ENCODE measurements at places on chromosomes 2 and 18.
A peak's percentile ranks its signal among the peaks of the same experiment; 100 is the strongest.

GRCh38 chr18:80143881-80144280, 34.8 kb downstream of the ADNP2 start:
- DNase-seq = no peak

DNA sequence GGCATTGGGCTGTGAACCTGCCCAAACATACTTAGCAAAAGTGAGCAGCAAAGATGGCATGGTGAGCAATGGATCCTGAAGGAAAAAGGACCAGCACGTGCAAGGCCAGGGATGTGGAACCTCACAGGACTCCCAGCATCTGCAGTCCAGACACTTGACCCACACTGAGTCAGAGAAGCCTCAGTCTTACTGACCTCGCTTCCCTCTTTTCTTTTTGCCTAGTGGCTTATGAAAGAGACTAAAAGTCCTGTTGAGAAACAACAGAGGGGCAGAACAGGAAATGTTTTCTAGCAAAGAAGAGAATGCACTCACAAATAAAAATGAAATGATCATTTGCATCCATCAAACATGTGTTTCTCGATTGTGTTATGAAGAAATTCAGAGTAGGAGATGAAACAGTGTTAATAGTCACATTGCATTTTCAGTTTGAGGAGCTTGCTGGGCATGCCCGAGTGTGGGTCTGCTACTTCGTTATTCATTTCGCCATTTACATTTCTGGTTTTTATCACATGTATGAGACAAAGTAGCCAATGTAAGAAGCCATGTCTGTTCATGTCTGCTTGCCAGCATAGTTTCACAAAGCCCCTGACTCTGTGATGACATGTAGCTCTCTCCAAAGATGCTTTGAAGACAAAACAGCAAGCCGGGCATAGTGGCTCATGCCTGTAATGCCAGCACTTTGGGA, 118.4 kb downstream of the INO80D start:
- no peak for DNase-seq

DNA sequence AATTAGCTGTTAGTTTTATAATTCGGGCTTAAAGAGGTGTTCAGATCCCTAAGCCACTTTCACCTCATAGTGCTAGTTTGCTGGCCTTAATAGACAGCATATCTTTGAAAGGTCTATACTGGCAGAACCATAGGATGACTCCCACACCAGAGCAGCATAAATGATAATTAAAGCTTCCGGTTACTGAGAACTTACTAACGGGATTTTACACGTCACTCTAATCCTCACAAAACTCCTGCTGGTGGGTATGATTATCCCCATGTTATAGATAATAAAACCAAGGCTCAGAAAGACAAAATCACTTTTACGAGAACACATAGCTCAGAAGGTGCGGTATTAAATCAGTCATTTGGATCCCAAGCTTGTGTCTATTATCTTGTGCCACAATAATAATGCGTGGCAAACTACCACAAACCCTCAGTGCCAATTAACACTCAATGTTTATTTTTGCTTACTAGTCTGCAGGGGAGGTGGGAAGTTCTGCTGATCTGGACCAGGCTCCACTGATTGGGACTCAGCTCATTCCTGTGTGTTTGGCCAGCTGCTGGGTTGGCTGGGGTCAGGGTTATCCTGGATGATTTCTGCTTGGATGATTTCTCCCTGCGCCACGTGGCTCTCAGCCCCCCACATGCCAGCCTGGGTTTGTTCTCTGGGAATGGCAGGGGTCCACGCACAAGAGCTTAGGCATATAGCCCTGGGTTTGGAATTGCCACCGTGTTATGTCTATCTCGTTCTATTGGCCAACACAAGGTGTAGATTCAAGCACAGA, 62.3 kb downstream of the TRIB2 start:
- no peak for DNase-seq

GRCh38 chr2:46461709-46462171, 17.6 kb upstream of the TMEM247 start:
- DNase-seq = no peak

DNA sequence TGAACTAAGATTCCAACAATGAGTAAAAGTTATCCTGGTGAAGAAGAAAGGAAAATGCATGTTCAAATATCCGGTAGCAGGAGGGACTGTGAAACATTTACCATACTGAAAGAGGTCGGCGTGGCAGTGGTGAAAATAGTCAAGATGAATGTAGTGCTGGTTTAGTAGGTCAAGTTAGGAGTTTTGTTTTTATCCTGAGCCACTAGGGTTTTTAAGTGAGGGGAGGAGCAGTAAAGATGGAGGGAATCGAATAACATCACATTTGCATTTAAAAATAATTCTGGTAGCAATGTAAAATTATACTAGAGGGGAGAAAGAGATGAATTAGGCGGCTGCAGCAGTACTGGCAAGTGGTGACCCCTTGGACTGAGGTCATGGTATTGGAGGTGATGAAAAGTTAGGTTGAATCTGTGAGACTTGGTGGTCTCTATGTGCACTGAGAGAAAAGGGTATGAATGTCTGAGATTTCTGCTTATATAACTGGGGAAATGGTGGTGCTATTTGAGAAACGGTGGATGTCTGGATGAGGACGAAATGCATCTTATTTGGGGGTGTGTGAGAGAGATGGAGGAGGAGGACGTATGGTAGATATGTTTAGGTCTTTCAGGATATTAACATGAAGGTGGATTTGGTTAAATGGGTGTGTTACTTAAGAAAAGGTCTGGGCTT, 5.9 kb downstream of the VAPA start:
- no peak for DNase-seq

- DNase-seq = no peak
Observed at GRCh38 chr2:64992990-64993389, 3.8 kb downstream of the SLC1A4 start.

DNA sequence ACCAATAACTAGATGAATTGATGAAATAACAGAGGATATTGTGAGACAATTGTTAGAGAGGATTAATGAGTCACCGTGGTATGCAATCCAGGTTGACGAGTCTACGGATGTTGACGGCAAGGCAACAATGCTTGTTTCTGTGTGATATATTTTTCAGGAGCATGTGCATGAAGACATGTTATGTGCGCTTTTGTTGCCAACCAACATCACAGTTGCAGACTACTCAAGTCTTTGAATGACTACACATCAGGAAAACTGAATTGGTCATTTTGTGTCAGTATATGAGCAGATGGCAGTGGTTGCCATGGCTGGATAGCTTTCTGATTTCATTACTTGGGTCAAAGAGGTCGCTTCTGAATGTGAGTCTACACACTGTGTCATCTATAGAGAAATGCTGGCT, 96.8 kb upstream of the CRACDL start:
- DNase-seq = no peak

- no peak for DNase-seq
Observed at GRCh38 chr2:187169864-187170263, 278.2 kb downstream of the CALCRL start.

- peak; percentile 57 for DNase-seq
Observed at GRCh38 chr2:11743846-11744553, 2.4 kb upstream of the LPIN1 start.

- no peak for DNase-seq
Observed at GRCh38 chr18:37502036-37502435, 63.6 kb downstream of the CELF4 start.

DNA sequence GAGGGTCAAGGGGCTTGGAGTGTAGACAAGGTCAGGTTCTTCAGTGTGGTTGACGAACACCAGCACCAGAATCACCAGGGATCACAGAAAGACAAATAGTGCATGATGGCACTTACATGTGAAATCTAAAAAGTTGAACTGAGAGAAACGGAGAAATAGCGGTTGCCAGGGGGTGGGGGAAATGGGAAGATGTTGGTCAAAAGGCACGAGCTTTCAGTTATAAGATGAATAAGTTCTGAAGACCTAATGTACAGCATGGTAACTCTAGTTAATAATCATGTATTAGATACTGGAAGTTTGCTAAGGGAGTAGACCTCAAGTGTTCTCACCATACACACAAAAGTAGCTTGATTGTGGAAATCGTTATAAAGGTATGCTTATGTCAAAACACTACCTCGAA, 43.7 kb upstream of the DARS1 start:
- DNase-seq = no peak

- DNase-seq = no peak
Observed at GRCh38 chr2:144310484-144310883, 209.4 kb downstream of the ZEB2 start.

- no peak for DNase-seq
Observed at GRCh38 chr18:36737316-36737715, 91.5 kb downstream of the TPGS2 start.

DNA sequence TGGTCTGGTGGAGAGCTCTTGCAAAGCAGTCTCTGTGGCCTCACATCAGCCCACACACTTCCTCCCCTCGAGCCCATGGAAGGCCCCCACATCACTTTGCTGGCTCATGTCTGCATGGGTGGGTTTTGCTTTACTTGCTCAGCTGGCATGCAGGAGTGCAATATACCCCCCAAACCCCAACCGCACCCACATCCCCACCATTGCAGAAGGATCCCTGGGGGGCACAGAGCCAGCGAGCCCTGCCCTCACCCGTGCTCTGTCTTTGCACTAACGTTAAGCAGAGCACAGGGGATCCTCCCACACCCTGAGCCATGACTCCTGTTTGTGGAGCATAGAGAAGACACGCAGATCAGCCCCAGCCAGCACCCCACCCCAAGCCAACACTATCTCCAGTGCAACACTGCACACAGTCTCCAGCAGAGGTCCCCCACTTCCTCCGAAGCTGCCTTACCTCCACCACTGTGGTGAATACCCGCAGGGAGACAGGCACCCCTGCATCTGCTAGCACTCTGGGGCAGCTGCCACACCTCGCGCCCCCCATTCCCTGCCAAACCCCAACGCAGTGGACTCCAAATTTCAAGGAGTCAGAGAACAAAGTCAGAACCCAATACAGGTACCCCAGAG, 177.8 kb upstream of the RGPD4 start:
- no peak for DNase-seq

GRCh38 chr2:194380011-194380410, 1277.0 kb upstream of the SLC39A10 start:
- DNase-seq = no peak

GRCh38 chr18:9918016-9918680, 4.3 kb downstream of the VAPA start:
- no peak for DNase-seq

DNA sequence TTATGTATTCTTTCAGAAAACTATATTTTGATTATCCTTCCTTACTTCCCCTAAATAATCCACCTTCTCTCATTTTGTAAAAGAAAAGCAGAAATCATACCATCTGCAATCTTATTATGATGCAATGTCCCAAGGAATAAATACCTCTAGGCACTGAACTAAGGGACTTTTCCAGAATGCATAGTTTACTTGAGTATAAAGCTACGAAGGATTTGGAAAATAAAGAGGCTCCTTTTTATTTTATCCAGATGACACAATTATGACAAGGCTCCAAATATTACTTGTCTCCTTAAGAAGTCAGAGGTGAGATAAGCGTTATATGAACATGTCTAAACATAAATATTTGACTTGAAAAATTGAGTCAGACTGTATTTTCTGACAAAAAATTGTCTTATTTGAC, 72.1 kb downstream of the COL3A1 start:
- DNase-seq = no peak

GRCh38 chr2:146532509-146533147, 1312.2 kb upstream of the ACVR2A start:
- DNase-seq = peak; percentile 3

- DNase-seq = no peak
Observed at GRCh38 chr2:53755121-53755520, 12.5 kb upstream of the CHAC2 start.

GRCh38 chr18:27005589-27005988, 140.1 kb upstream of the AQP4 start:
- peak; percentile 42 for DNase-seq

DNA sequence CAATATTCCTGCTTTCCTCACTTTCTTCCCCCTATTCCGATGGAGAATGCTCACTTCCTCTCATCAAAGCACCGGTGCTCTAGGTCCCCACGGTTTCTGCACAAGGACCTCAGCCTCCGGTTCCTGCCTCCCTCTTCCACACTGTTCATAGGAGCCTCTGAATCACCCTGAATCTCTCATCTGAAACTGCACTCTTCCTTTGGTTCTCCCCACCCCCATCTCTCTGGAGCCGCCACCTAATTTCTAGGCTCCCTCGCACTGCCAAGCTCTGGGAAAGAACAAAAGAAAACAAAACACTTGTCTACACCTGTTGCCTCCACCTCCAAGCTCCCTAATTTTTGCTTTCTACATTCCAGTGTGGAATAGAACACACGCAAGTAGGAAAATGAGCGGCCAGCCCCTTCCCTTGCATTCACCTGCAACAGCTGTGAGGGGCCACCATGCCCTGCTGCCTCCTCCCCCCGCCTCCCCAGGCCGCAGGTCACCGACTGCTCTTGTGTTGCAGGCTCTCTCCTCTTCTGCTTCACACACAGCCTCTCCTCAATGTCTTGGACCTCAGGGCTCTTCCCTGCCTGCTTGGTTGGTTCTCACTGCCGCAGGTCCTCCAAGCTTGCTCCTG, 9.6 kb downstream of the FBXO15 start:
- DNase-seq = no peak

- DNase-seq = peak; percentile 52
Observed at GRCh38 chr2:210617732-210618330, 61.4 kb downstream of the CPS1 start.

DNA sequence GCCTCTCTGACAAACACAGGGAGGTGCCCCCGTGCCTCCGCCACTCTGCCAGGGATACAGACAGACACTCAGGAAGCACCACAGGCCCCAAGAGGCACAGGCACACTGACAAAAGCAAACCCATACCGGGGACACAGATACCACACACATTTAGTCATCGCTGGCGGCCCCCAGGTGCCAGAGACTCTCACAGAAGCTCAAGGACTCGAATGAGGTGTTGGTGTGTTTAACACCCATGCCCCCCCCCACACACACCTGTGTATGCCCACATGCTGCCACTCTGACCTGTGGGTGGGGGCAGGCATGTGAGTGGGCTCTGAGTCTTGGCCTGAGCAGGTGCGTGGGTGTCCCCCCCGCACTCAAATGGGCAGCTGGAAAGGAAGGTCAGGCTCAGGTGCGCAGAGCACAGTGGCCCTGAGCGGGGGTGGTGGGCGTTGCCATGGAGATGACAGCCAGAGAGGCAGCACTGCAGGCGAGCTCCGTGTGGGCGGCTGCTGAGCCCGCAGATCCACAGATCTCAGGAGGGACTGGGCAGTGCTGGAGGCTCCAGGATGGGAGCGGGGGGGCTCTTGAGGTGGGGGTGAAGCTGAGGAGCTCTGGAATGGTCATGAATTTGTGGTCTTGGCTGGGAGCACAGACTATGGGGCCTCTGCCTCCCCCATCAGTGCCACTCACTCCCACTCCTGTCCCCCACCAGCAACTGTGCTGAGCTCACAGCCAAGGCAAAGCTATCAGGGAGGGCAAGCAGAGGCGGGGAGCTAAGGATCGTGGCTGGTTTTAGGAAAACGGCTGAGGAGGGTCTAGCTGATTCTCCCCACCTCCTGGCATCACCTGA, 73.9 kb upstream of the TAF1B start:
- DNase-seq = peak; percentile 19

GRCh38 chr2:96683972-96684820, 41.6 kb downstream of the FER1L5 start:
- no peak for DNase-seq

GRCh38 chr2:220219371-220219770, 591.9 kb downstream of the SLC4A3 start:
- no peak for DNase-seq

- no peak for DNase-seq
Observed at GRCh38 chr2:200590090-200590489, 4.3 kb downstream of the AOX1 start.

- no peak for DNase-seq
Observed at GRCh38 chr2:134247679-134248078, 6.2 kb upstream of the MGAT5 start.

GRCh38 chr2:121644715-121645114, 4.5 kb downstream of the CLASP1 start:
- DNase-seq = no peak

Measured in NCI-H524 (cell line).